ENCODE measurements at places on chromosomes 11 and 22.
A peak's percentile ranks its signal among the peaks of the same experiment; 100 is the strongest.

DNA sequence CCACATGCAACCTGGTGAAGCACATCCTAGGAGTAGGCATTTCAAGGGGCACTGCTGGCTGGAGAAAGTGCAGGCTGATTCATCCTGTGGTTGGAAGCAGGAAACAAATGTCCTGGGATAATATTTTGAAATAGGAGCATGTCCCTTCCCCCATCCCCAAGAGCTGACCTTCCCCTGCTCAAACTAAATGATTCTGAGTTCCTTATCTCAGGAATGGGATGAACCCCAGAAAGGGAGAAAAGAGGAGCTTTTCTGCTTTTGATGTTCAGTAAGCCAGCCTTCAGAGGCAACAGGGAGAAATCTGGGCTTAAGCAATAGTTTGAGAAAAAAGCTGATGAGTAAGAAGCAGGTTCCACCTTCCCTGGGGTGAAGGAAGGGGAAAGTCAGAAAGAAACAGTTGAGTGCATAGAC, 19.5 kb upstream of the SPON1 start:
- DNase-seq: peak; percentile 30

DNA sequence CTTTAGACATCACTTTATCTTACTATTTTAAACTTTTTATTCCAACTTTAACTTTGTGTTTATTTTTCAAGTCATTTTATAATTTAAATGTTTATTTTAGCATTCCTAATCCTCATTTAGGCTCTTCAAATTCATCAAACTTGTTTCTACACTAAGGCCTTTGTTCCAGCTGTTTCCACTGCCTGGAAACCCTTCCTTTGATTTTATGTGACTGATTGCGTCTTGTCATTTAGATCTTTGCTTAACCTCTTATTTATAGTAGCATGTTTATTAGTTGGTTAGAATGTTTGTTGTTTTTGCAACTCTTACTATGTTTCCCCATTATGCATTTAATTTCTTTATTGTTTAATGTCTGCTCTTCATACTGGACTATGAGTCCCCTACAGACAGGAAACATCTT, 132.0 kb downstream of the FAM181B start:
- DNase-seq: no peak

GRCh38 chr22:48782811-48783511, 1044.7 kb downstream of the BRD1 start:
- DNase-seq: no peak

DNA sequence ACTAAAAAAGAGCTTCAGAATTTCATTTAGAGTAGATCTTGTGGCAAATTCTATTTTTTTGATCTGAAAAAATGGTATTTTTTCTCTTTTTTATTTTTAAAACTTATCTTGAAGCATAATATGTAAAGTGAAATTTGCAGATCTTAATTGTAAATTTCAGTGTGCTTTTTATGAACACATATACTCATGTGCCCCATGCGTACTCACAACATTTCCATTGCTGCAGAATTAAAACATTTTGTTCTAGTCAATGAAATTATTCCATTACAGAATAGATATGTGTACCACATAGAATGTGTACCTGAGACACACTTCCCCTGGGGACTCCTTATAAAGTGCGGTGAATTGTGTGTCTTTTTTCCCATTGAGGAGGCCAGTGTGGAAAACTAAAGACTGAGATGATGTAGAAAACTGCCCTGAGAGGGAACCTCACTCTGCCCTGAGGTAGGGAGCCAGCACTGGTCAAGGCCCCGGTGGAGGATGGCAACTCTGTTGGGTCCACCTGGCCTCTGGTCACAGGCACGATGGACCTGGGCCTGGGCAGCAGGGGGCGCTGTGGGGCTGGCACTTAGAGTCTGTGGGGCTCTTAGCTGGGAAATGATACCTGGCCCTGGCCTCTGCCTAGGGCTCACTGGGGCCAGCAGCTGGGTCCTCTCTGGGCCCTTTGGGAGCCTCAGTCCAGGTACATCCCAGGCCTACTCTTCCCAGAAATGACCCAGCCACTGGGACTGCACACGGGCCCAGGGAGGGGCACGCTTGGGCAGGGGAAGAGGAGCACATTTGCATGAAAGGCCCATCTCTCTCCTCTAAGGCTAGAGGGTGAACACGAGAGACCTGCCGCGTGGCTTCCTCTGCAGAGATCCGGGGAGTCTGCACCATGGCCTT, 77.9 kb upstream of the TOP3B start:
- peak; percentile 24 for DNase-seq

DNA sequence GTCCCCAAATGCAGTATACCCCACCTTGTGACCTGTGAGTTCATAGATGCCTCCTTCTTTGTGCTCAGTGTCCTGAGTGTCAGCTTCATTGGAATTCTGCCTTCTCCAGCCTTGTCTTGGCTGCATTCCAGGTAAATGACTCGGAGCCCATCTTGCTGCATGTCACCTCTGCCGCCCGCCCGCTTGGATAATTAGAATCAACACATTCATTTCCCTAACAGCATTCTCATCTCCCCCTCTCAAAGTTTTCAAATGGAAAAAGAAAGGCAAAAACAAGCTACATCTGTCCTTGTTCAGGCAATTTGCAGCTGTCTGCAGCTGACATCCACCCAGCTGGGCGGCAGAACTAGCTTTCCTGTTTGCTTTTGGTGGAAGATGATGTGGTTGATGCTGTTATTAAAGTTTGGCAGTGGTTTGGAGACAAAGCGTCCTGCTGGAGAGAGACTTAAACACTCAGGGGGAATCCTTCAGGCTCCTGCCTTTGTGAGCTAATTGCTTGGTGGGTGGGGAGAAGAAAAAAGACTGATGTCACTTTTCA, 198.8 kb upstream of the SEZ6L start:
- DNase-seq: no peak

- peak; percentile 31 for DNase-seq
Observed at GRCh38 chr11:6746086-6746618, 25.6 kb downstream of the OR2AG2 start.

GRCh38 chr22:25696763-25697162, 45.2 kb upstream of the MYO18B start:
- DNase-seq: no peak

DNA sequence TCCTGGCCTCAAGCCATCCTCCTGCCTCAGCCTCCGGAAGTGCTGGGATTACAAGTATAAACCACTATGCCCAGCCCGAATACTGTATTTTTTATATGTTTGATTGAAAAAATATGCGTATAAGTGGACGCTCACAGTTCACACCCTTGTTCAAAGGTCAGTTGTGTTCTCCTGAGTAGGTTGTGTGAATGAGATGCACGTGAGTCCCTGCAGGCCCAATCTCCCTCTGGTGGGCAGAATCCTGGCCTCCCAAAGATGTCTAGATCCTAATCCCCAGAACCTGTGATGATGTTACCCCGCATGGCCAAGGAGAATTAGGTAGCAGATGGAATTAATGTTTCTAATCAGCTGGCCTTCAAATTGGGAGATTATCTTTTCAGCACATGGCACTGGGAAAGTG, 41.9 kb downstream of the CTTN start:
- DNase-seq: no peak

- no peak for DNase-seq
Observed at GRCh38 chr11:70220920-70221319, 17.8 kb downstream of the FADD start.

GRCh38 chr22:21632237-21632895, at the start of gene CCDC116:
Gene CCDC116, plus strand, starts transcription at chr22:21632760. Its CDS starts 422 bp downstream, at chr22:21633182.
- DNase-seq: no peak

GRCh38 chr11:121488170-121488569, 35.4 kb upstream of the SORL1-AS1 start:
- DNase-seq: no peak

DNA sequence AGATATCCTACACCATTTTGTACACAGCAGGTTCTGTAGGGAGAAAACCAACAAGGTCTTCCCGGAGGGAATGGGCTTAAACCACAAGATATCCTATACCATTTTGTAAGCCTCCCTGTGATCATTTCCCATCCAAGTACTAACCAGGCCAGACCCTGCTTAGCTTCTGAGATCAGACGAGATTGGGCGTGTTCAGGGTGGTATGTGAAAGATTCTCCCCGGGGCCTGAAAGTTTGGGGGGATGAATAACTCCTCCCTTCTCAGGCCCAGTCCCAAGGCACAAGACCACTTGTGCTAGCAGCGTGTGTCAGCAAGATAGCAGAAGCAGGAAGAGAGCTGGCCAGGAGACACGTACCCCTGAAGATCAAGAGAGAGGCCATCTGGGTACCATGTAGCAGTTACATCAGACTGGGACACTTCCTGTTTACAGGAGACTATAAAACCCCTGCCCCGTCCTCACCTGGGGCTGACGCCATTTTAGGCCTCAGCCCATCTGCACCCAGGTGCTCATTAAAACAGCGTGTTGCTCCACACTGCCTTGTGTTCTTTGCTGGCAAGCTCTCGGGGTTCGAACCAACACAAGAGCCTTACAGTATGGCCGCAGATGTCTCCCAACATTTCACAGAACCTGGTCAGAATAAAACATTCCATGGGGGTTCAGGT, 17.3 kb downstream of the MIF start:
- DNase-seq: no peak

- peak; percentile 45 for DNase-seq
Observed at GRCh38 chr11:33553486-33553885, 147.1 kb downstream of the C11orf91 start.

DNA sequence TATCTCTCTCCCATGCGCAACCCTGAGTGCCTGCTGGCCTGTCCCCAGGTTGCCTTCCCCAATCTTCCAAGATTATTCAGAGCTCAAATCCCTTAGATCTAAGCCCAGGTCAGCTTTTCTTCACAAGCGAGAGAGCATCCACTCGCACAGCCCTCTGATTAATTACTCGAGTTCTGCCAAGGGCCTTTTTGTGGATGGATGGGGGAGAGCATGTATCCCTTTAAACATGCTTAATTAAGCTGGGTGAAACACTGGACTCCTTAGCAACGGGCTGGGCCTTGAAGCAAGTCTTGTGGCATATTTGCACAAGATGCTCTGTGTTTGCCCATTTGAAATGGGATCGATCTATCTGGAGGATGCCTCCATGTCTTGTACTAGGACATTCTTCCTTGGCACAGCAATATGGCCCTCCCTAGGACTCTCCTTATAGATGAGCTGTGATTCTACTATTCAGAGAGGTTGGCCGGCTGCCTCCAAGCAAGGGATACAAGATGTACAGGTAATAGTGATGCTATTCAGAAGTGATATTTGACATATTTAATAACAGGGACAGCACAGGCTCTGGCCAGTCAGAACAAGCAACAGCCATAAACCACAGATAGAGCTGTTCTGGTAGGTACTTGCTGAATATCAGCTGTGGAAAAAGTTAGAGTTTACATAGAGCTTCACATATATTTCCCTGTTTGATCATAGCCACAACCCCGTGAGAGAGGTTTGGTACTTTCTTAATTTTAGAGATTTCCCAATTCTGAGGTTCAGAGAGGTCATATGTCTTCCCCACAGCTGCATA, 125.6 kb downstream of the CSNK2A3 start:
- DNase-seq: no peak

DNA sequence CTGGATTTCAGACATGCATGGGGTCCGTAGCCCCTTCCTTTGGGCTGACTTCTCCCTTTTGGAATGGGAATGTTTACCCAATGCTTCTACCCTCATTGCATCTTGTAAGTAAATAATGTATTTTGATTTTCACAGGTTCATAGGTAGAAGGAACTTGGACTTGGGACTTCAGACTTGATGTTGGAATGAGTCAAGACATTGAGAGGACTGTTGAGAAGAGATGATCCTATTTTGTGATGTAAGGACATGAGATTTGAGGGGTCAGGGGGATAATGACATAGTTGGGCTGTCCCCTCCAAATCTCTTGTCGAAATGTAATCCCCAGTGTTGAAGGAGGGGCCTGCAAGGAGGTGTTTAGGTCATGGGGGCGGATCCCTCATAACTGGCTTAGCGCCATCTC, 933 bp upstream of the KRTAP5-10 start:
- DNase-seq: no peak

- DNase-seq: no peak
Observed at GRCh38 chr11:8545698-8546366, 48.2 kb downstream of the STK33 start.

GRCh38 chr11:87020764-87021365, 16.9 kb upstream of the TMEM135 start:
- DNase-seq: no peak

DNA sequence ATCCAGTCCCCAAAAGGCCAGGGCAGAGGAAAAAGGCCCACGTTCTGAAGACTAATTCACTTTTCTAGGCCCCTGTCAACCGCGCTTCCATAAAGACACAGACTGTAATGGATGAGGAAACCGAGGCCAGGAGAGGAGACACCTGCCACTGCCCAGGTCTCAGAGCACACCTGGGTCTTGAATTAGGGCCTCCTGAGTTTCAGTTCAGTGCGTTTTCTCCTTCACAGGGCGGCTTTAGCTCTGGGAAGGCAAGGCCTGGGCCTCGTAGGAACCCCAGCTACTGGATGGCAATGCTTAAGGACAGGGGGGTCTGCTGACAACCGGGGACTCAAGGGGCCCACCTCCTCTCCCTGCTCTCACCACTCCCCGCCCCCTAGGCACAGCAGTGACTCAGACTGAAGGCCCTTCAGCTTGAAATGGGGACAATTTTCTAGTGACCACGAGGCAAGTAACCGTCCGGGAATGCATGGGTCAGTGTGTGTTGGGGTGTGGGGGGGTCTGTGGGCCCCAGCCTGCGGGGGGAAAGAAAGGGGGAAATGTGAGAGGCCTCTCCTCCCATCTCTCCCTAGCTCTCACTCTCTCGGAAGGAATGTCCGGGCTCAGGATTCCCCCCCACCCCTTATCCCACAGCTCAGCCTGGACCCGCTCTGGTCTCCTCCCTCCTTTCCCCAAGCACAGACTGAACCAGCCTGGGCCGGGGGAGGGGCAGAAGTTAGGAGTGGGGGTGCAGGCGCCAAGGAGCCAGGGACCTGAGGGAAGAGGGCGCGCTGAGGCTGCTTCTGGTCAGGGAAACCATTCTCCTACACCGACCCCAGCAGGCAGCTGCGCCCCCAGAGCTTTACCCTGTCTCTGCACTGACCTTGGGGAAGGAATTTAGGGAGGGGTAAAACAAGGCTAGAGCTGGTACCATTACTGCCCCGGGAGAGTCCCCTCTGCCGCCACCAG, 17.2 kb downstream of the CREB3L1 start:
- DNase-seq: peak; percentile 92

- no peak for DNase-seq
Observed at GRCh38 chr11:33269822-33270221, 12.6 kb downstream of the HIPK3 start.

GRCh38 chr11:476416-476815, 26.3 kb downstream of the PTDSS2 start:
- DNase-seq: no peak

- no peak for DNase-seq
Observed at GRCh38 chr22:33272871-33273270, 214.7 kb upstream of the SYN3 start.

GRCh38 chr11:112863305-112863704, 97.9 kb upstream of the NCAM1 start:
- DNase-seq: no peak

DNA sequence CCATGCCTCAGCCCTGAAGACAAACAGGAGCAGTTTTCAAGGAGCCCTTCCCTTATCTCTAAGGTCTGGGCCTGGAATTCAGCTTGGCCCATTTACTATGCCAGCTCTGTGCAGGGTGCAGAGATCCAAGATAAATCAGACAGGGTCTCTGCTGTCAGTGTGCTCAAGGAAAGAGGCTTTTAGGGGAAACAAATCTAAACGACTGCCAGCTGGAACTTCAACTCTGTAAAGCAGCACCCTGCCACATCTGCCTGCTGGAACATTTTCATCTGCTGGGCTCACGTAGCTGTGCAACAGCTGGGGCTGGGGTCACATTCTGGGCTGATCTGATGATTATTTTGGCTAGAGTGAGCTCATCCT, 19.8 kb upstream of the EHF start:
- DNase-seq: no peak

GRCh38 chr11:2196970-2197770, 25.6 kb upstream of the TH start:
- DNase-seq: peak; percentile 61

All from iris pigment epithelial cell (primary cell).